ENCODE measurements at places on chromosomes 3 and 15. TPM values are rescaled to one million over a fixed set of nuclear protein-coding genes. Genes with fewer than 3 reads are reported as not detected.

DNA sequence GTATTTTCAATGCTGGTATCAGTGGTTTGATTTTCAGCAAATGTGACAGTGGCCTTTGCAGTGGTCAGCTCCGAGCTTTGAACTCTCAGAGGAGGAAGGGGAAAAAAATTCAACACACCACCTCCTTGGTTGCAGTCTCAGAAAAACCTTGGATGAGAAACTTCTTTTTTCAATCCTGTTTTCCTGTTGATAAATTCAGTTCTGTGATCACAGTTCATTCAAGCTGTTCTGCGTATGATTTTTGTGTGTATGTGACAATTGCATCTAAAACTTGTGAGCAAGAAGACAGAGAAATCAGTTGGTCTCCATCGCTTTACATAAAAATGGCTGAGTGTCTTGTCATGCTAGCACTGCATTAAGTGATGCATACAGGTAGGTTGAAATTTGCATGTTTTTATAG is 19.2 kb downstream of the ZBTB38 start:
- DNase-seq, result no peak

DNA sequence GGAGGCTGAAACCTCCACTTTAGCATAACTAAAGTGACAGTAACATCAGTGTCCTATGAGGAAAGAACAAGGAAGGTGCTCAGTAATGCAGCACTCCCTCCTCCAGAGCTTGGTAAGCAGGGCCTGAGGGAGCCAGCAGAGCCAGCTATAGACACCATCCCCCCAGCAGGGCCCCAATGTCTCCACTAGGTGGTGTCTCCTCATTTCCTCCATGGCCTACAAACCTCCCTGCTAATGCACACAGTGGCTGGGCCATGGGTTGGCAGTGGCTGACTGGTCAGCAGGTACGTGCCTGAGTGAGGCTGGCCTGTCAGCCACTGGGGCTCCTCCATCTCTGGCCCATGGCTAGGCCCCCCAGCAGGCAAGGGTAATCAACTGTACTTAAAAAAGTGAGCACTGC is 13.6 kb downstream of the MRPS25 start:
- peak; percentile 67 for DNase-seq

The LRRC15 gene
- total RNA-seq, result not detected

DNA sequence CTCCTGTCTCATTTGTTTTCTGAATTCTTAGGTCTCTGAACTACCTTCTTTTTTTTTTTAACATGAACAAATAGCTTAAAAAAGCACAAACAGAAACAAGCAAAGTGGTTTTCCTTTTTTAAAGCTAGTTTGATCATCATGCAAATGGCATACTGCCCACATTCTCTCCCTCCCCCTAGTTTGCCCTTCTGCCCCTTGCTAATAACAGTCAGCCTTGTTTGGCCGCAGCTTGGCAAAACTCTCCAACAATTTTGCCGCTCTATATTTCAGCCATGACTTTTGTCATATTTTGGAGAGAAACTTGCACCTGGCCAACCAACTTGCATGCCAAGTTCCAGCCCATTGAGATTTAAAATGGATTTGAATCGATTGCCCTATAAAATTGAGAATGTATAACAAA is 666.0 kb upstream of the NR2F2 start:
- DNase-seq, result no peak

DNA sequence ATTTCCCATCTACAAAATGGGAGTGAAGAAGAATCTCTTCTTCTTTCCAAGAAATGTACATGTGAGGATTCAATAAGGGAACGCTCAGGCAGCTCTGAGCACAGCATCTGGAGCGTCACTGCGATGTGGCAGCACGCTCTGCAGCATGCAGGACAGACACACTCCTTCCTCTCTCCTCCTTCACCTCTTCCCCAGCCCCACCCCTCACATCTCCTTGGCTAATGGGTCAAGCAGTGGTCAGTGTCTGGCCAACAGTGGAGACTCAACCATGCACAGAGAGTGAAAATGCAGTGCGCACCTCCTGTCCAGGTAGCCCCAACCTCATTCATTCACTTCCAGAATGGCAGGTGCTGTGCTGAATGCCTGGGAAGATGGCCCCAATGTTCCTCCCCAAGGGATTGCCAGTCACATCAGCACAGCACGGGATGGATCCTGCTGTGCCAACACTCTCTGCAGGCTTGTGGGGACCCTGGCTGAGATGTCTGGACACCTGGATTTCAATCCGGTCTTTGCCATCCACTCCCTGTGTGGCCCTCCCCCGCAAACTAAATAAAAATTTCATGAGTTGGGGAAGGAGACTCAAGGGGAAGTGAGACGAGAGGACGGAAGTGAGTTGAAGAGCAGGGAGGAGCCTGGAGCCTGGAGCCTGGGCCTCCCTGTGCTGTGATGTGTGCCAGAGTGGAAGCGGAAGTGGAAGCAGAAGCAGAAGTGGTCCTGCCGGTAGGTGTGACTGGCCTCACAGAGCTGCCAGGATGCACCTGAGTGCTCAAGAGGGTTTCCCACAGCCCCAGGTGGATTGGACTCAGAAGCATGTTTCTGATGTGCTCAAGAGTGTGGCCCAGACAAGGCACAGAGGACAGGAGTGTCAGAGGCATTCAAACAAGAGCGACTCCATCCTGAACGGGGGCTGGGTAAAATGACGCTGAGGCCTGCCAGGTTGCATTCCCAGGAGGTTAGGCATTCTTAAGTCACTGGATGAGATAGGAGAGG is 163.9 kb downstream of the SMAD6 start:
- DNase-seq, result peak; percentile 5

The RASGRP1 gene
- total RNA-seq, result 143 TPM

DNA sequence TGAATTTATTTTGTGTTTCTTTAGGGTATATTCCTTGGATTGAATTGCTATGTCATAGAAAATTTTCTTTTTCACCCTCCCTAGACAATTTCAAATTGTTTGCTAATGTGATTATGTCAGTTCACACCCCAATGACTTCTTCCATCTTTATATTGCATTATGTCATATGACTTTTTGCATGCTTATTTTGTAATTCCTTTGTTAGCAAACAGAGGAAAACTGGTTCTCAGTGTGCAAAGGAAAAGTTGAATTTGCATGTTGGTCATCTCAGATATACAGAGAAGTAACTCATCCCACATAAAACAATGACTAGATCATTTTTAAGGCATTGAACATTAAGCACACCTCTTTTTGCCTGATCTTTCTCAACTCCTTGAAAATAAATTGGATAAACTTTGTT is 3.3 kb upstream of the RNF13 start:
- DNase-seq, result no peak

- peak; percentile 16 for DNase-seq
Measured at GRCh38 chr15:96340598-96341512, 10.4 kb downstream of the NR2F2 start.

- no peak for DNase-seq
Measured at GRCh38 chr3:190265126-190265525, 57.1 kb downstream of the CLDN1 start.

The DUOXA1 gene
- total RNA-seq, result not detected

- no peak for DNase-seq
Measured at GRCh38 chr3:55558316-55558715, 71.2 kb upstream of the WNT5A start.

The FBXO40 gene
- not detected for total RNA-seq

DNA sequence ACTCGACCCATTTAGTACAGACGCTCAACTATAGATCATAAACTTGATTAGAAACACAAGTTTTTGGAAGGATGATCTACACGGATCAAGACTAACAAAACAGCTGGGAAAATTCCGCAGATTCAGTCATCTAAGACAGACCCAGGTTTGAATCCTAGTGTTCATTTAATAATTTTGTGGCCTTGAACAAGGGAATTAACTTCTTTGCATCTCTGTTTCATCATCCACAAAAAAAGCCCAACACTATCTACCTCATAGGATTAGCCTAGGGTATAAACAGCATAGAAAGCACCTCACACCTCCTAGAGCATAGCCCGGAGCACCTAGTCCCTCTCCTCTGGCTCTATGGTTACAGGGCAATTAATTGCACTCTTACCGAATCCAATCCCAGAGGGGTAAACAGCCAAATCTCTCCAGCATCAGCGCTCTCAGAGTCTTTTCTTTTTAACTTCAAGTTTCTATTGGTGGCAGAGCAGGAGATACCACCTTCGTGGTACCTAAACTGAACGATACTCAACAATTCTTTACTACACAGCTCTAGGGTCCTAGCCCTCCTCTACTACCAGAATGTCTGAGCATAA is 3.5 kb downstream of the TBL1XR1 start:
- peak; percentile 2 for DNase-seq

The IMPDH2 gene
- 186 TPM for total RNA-seq

The ZNF445 gene
- total RNA-seq, result 17.9 TPM

The RLBP1 gene
- total RNA-seq, result not detected

DNA sequence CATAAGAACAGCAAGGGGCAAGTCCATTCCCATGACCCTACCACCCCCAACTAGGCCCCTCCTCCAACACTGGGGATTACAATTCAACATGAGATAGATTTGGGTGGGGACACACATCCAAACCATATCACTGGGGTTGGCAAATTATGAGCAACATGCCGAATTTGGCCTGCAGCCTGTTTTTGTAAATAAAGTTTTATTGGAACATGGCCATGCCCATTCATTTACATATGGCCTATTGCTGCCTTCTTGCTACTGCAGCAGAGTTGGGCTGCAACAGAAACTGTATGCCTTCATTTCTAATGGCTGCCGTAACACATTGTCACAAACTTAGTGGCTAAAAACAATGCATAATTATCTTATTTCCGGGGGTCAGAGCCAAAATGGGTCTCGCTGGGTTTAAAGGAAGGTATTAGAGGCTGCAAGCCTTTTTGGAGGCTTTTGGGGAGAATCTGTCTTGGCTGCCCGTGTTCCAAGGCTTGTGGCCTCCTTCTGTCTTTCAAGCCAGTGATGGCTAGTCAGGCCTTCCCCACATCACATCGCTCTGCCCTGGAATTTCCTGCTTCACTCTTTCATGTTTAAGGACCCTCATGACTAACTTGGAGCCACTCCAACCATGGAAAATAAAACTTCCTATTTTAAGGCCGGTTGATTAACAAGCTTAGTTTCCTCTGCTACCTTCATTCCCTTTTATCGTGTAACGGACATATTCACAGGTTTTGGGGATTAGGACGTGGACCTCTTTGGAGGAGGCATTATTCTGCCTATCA is 428.5 kb upstream of the PROK2 start:
- DNase-seq, result no peak

GRCh38 chr15:77620297-77620696 is 12.4 kb downstream of the LINGO1 start:
- no peak for DNase-seq

The LMAN1L gene
- total RNA-seq, result not detected

DNA sequence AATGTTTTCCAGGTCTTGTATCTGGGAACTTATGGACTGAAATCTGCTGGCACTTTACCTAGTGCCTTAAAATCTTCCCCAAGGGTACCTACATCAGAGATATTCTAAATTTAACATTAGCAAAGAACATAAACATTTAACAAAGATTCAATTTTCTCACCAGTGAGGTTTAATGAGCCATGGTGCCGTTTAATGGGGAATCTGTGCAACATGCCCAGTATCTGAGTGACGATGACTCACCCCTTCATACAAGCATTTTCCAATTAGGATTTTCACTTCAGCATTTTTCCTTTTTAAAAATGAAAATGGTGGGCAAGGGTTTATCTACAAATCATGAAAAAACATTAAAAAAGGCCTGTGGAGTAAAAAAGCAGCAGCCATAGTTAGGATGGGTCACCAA is 189.4 kb downstream of the SLC9A9 start:
- no peak for DNase-seq

GRCh38 chr15:57643826-57644225 is 52.1 kb downstream of the MYZAP start:
- no peak for DNase-seq

DNA sequence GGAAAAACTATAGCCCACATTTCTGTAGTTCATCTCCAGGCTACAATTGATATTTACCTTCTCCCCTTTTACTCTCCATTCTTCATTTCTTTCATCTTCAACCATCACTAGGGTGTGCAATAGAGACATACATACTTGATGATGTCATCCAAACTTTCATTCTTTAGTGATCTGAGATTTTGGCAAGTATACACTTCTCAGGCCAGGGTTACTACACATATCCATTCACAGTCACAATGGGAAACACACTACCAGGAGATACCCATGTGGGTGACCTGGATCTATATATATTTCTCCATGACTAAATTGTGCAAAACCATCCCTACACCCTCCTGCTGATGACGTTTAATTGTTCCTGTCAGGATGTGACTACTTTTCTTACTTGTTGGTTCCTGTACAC is 769.5 kb upstream of the DPPA4 start:
- no peak for DNase-seq

GRCh38 chr3:99579246-99579645 is 59.1 kb upstream of the COL8A1 start:
- no peak for DNase-seq

DNA sequence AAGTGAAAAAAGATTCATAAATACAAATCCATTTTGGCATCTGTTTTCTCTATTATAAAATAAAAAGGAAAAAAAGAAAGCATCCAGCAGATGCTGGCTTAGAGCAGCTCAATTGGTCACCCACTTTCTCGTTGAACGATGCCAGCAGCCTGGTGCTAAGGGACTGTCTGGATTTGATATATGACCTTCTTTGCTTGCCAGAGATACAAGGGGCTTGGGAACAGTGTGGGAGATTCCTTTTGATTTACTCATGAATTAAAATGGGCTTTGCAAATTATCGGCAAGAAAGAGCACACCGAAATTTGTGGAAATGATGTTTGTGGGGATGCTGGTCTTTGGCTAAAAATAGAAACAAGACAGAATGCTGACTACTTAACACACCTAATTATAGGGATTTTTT is 210.3 kb upstream of the STT3B start:
- DNase-seq, result no peak

DNA sequence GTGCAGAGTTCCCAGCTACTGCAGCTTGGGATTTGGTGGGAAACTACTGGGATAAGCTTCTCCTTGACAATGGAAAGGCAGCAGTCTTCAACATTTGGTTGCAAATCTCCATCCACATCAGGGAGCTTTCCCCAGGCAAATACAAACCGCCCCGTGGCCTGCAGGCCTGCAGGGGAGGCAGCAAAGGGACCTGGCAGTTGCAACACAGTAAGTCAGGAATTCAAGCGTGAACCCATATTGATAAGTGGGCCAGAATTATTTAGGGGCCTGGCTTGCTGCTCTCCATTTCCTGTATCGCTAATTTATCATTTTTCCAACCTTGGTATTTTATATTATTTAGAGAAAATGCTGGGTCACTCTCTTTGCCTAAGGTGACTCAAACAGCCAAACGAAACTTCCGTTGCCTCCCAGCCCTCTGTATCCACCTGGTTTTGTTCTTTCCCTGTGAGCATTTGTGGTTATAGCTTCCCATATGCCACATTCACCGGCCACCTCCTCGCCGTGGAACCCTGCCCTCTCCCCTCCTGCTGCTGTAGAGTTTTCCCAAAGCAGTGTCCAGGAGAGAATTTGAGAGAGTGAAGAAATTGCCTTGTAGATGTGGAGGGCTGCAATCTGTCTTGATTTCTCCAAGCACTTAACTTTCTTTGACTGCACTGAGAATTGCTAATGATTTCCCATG is 34.8 kb downstream of the B3GALNT1 start:
- no peak for DNase-seq

GRCh38 chr15:100291106-100291505 is 50.7 kb downstream of the ADAMTS17 start:
- no peak for DNase-seq
